AG09309 (cell line): ENCODE measurements at places on chromosomes 3 and 15.

DNA sequence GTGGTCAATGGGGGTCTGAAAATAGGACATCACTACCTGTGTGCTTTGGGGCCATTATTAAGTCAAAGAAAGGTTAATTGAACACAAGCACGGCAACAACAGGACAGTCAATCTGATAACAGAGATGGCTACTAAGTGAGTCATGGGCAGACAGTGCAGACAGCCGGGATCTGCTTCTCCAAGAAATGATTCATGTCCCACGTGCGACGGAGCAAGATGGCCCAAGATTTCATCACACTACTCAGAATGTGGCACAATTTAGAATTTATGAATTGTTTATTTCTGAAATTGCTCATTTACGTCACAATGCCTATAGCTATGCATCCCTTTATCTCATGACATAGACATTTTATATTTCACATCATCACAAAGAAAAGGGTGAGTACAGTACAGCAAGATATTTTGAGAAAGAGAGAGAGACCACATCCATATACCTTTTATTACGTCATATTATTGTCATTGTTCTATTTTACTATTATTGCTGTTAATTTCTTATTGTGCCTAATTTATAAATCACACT is 770.6 kb upstream of the NR2F2 start:
- DNase-seq, result peak; percentile 73

GRCh38 chr3:32493437-32494414 is 8.9 kb downstream of the CMTM6 start:
- DNase-seq, result no peak

- DNase-seq, result no peak
Measured at GRCh38 chr3:27721717-27722564, at the start of gene EOMES. Gene EOMES, minus strand, starts transcription at chr3:27722323. Its CDS starts 29 bp downstream, at chr3:27722294.

GRCh38 chr3:20865803-20866202 is 679.8 kb upstream of the SGO1 start:
- DNase-seq, result no peak

- DNase-seq, result no peak
Measured at GRCh38 chr3:28907616-28908015, 373.3 kb upstream of the RBMS3 start.

DNA sequence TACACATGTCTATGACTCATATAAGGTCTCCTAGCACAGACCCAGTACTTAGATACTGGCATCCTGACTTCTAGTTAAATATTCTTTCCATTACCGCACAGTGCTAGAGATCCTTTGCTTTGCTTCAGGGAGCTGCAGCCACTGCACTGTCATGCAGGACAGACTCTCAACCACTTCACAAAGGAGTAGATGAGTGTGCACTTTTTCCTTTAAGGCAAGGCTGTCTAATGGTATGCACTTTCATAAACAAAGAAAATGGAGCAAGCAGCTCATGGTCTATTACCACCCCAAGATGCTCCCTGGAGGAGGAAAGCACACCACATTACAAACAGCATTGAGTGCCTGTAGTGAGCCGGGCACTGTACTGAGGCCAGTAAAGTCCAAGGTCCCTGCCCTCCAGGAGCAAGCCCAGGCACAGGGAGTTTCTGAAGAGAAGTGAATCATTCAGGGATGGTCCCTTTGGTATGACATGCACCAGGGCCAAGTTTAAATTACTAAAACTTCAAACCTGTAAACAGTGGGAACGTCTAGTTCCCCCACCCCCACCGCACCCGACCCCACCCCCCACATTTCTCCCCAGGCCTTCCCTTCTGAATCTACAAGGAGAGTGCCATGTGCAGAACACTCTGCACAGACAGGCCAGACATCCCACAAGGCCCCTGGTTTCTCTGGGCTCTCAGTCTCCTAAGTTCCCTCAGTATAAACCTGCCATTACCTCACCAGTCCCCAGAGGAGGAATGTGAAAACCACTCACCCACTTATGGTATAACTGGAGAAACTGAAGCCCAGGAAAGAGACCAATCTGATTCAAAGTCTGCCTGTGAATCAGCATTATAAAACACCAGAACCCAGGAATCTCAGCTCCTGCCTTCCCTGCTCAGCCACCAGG is 107.8 kb upstream of the BCL6 start:
- no peak for DNase-seq

DNA sequence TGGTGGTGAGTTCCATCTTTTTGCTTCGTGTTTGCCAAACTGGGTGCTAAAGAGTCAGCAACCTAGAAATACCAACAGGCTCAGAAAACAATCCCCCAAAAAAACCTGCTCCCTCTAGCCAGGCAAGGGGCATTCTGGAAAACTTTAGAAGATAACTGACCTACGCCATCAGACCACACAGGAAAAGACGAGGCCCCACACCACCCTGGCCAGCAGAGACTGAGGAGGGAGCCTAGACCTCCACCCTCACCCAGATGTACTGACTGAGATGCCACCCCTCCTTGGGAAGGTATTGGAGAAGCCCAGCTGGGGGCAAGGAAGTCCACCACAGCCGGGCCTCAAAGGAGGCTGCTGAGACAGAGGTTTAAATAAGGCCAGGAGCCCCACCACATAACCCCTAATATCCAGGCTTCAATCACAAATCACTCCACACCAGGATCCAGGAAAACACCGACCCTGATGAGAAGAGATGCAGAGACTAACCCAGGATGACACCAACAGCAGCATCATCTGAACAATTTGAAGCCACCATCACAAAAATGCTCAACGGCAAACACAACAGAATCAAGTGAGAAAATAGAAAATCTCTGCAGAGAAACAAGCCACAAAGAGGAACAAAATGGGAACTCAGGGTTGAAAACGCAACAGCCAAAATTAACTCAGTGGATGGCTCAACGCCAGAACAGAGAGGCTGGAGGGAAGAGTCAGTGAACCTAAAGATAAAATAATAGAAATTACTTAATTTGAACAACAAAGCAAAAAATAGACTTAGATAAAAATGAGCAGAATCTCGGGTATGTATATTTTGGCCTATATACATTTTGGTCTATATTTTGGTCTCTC is 61.0 kb downstream of the TPRA1 start:
- no peak for DNase-seq

GRCh38 chr3:43391621-43392020 is 105.3 kb downstream of the SNRK start:
- no peak for DNase-seq

- no peak for DNase-seq
Measured at GRCh38 chr3:70110066-70110465, 110.5 kb downstream of the SAMMSON start.

- no peak for DNase-seq
Measured at GRCh38 chr3:35849496-35849895, 210.2 kb downstream of the ARPP21 start.

DNA sequence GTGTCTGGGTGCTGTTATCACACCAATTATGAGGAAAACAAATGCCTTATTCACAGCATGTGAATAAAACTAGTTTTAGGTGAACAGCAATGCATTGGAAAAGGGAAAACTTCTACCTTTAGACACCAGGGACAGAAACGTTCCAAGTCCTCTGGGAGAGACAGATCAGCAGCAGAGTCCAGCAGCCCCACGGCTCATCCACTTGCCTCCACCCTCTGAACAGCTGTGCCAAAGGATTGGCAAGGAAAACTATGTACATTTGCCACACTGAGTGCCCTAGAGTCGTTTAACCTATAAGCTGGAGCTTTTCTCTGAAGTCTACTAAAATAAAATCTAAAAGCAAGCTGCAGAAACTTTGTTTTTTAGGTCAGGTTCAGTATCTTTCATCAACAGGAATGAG is 107.7 kb upstream of the EIF1B start:
- no peak for DNase-seq

DNA sequence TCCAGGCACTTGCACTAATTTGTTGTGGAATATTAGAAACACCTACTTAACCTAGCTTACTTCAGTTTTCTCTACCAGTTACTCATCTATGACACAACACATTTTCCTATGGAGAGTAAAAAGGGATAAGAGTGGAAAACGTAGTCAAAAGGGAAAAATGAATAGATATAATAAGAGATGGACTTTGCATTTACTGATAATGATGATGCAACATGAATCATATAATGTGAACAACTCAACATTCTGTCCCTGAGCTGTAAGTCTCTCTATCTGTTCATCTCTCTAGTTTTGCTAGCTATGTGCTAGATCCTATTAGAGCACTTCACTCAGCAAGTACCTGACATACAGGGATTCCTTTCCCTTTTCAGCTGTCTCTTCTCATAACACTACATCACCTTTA is 627.1 kb downstream of the AGBL1 start:
- DNase-seq, result no peak

GRCh38 chr15:75153565-75154276 is 48.0 kb upstream of the C15orf39 start:
- DNase-seq, result no peak

GRCh38 chr3:147370349-147370748 is 36.0 kb downstream of the ZIC4 start:
- DNase-seq, result no peak

DNA sequence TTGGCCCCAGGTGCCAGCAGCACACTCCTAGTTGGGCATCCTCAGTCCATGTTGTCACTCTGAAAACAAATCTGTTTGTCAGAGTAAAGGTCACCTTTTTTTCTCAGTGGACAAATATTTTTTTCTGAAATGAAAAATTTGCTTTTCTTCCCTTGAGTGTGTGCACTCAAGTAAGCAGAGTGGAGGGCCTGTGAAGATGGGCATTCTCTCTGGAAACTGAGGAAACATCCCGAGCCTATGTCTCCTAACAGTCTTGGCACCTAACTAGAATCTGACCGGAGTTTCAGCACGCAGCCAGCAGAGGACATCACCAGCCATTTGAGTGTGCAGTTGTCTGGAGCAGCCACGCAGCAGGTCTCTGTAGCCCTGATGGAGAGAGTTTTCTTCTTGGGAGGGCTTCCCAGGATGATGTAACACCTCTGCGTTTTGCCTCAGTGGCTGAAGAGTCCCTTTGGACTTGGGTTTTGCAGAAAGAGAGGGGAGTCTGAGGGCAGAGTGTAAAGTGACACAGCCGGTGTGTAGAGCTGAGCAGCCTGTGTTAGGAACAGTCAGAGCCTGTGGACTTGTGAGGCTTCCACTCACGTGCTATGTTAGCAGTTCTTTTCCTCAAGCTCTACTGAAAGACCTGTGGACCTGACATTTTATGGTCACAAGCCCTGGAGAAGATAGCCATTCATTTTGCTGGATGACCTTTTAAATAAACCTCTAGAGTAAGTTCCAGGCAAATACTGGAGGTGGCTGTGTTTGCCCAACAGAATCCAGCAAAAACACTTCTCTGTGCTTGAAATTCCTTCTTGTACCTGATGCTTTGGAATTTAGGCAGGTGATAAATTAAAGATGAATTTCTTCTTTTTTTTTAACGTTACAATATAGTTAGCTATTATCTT is 51.6 kb downstream of the ABHD2 start:
- no peak for DNase-seq

DNA sequence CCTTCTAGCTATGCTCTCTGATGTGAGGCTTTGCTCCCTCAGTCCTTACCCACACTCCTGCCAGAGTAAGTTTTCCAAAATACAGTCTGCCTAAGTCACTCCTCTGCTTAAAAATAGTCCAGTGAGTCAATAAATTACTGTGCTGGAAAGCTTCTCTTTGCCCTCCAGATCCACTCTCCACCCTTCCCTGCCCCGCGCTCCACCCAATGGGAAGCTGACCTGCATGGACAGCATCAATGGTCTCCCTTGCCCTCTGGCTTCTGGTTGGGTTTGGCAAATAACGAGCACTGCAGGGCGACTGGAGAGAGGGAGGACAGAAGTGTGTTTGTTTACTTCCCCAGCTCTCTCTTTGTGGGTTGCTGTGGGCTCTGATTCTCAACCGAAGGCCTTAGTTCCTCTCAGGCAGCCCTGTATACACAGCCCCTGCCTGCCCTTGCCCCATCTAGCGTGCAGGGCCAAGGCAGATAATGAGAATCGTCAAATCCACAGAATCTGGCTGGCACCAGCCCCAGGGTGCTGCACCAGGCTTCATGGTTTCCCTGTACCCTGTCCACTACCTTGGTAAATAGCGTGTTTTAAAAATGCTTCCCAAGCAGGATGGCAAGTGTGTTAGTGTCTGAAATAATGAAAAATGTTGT is 110.4 kb downstream of the ADAMTSL3 start:
- no peak for DNase-seq

GRCh38 chr15:55253580-55253979 is 36.0 kb downstream of the RAB27A start:
- DNase-seq, result peak; percentile 64

- DNase-seq, result no peak
Measured at GRCh38 chr3:131883086-131883485, 151.7 kb downstream of the CPNE4 start.

DNA sequence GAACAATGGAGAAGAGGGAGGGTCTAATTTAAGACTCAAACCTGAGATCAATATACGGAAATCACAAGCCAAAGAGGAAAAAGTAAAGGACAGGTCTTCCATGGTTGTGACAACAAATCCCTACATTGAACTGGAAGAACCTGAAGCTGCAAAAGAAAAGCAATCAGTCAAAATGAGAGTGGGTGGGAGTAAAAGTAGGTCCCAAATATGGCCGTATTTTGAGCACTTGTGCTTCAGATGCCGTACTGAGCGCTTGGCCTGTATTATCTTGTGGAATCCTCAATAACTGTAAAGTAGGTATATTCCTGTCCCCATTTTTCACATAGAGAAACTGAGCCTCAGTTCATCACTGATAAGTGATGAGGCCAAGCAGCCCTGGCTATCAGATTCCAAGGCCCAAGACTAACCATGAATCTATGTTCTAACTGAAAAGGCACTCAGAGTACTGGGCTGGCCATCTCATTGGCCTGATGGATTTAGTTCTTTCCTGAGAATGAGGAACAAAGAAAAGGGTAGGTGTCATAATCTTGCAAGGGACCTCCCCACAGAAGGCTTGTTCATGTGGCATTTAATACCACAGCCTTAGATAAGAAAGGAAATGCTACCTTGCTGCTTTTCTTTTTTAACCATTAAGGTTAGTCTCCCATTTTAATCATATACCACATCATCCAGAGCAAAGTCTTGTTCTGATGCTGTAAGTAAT is 52.5 kb downstream of the LRRN1 start:
- no peak for DNase-seq

GRCh38 chr3:111197485-111197884 is 125.9 kb downstream of the NECTIN3 start:
- no peak for DNase-seq

GRCh38 chr3:94065819-94066480 is 3.1 kb downstream of the NSUN3 start:
- DNase-seq, result no peak

DNA sequence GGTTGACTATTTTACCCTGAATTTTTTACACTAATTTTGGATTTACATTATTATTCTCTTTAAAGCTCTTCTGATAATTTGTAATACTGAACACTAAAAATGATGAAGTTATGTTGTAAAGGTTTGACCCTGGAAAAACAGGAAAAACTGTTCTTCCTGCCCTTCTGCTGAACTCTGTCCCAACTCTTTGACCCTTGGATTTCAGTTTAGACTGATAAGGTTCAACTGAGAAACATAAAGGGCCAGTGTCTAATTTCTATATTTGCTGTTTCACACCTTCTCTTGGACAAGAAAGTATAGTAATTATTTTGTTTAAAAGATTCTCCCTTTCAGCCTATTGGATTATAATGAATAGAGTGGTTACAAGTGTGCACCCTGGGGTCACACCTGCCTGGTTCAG is 12.8 kb upstream of the TMOD3 start:
- no peak for DNase-seq

DNA sequence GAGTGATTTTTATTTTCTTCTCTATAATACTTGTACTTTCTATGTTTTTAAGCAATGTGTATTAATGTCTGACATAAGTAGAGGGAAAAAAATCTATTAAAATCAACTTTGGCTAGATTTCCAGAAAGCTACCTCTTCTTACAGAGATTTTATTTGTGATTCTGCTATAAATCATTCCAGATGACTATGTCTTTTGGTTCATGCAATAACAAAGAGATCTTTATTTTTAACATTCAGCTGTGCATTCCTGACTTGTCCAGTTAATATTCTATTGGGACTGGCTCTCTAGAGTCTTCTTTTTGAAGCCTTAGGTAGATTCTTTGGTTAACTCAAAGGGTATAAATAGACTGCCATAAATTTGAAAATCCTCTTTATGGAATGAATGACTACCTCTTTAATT is 74.3 kb upstream of the ARPP21 start:
- DNase-seq, result no peak
